ENCODE measurements at places on chromosomes 12 and 14.

DNA sequence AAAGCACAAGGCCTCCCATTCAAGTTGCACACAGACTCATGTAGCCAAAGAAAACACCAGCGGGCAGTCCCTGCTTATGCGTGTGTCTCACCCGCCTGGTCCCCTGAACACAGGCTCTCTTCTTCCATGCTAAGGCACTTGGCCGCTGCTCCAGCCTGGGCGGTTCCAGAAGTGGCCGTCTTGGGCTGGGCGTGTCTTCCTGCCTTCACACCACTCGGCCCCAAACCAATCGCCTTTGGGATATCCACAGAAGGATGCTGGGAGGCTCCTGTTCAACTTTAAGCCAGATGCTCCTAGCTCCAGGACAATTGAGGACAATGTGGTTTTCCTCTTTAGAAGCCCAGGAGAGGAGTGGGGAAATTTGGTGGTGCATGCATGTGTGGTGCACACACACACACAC is 2.2 kb downstream of the SCARB1 start:
- DNase-seq, result no peak

GRCh38 chr12:26857465-26858176 is 24.6 kb upstream of the ITPR2 start:
- no peak for DNase-seq

GRCh38 chr12:80708975-80709328 is 1.5 kb downstream of the MYF6 start:
- no peak for DNase-seq

DNA sequence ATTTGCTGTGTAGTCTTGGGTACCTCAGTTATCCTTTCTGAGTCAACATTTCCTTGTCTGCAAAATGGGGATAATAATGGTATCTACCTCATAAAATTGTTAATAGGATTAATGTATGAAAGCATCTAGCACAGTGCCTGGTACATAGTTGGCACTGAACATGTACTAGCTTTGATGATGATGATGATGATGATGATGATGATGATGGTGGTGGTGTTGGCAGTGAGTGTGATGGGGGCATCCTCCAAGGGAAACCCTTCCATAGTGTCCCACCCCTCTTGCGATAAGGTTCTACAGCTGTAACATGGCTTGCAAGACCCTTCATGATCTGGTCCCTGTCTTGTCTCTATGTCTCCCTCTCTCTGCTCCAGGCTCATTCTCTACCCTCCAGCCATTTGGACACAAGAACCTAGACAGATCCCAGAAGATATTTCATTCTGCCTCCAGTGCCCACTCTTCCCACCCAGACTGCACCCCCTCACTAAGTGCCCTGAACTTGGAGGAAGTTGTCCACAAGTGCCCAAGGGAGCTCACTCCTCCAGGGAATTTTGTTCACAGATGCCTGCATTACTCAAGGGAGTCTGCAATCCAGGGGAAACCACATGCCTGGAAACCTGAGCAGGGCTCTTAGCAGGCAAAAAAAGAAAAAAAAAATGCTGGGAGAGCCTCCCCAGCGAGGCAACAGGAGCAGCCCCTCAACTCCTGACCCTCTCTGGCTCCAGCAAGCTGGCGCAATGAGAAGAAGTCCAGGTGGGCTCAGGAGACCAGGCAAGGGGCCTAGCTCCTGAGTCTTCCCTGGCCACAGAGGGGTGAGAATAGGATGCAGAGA is 10.1 kb upstream of the BDKRB1 start:
- no peak for DNase-seq

- DNase-seq, result peak; percentile 80
These were observed 17.1 kb downstream of the FOS start for GRCh38 chr14:75295491-75296345.

GRCh38 chr12:62676521-62677307 is 210.1 kb downstream of the MON2 start:
- DNase-seq, result no peak

- peak; percentile 90 for DNase-seq
These were observed 79.4 kb upstream of the GPR68 start for GRCh38 chr14:91323671-91324605.

DNA sequence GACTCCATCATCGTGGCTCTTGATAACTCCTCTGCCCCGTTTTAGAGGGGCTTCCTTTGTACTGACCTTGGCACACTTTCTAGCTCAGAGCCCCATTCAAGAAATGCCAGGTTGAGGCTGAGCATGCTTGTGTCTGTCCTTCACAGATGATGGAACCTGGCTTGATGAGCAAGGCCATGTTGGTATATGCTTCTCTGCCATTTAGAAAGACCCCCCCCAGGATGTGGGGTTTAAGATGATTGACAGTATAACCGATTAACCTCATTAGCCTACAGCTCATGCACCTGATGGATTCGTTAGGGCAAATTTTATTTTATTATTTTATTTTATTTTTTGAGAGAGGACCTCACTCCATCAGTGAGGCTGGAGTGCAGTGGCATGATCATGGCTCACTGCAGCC is 21.0 kb downstream of the BATF start:
- no peak for DNase-seq
